Stimulated activated CD4-positive, alpha-beta T cell treated with anti-CD3 and anti-CD28 coated beads, Interleukin-4, amount 100 ng/mL, for 4 hours (primary cell): ENCODE measurements at places on chromosomes 16 and 17.

- DNase-seq: no peak
Measured at GRCh38 chr17:63450551-63450950, 4.4 kb upstream of the CYB561 start.

- no peak for DNase-seq
Measured at GRCh38 chr17:63267846-63268245, 178.3 kb downstream of the CYB561 start.

GRCh38 chr17:56630202-56630601 lies 36.7 kb downstream of the NOG start:
- no peak for DNase-seq

GRCh38 chr16:12089492-12090150 lies 113.1 kb downstream of the SNX29 start:
- DNase-seq: peak; percentile 26

GRCh38 chr17:39169101-39169500 lies 3.1 kb upstream of the ARL5C start:
- DNase-seq: no peak
